COLO829 (cell line): ENCODE measurements at places on chromosomes 5 and 9.

GRCh38 chr5:120329095-120329494, 135.0 kb upstream of the PRR16 start:
- no peak for DNase-seq

DNA sequence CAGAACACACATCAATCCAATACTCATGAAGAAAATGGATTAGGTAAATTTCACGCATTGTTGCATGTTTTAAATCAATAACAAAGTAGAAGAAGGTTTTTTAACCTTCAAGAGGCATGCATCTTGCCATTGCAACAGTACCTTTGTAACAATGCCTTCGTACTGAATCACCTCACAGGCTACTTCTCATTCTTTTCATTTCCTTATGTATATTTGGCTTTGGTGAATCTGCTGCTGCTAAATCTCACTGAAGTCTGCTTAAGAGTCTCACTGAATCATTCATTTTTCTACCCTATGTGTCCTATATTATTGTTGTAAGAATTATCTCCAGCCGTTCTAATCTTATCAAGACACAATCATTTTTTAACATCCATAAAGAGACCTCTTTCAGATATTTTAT, 152.5 kb downstream of the CDH10 start:
- no peak for DNase-seq

DNA sequence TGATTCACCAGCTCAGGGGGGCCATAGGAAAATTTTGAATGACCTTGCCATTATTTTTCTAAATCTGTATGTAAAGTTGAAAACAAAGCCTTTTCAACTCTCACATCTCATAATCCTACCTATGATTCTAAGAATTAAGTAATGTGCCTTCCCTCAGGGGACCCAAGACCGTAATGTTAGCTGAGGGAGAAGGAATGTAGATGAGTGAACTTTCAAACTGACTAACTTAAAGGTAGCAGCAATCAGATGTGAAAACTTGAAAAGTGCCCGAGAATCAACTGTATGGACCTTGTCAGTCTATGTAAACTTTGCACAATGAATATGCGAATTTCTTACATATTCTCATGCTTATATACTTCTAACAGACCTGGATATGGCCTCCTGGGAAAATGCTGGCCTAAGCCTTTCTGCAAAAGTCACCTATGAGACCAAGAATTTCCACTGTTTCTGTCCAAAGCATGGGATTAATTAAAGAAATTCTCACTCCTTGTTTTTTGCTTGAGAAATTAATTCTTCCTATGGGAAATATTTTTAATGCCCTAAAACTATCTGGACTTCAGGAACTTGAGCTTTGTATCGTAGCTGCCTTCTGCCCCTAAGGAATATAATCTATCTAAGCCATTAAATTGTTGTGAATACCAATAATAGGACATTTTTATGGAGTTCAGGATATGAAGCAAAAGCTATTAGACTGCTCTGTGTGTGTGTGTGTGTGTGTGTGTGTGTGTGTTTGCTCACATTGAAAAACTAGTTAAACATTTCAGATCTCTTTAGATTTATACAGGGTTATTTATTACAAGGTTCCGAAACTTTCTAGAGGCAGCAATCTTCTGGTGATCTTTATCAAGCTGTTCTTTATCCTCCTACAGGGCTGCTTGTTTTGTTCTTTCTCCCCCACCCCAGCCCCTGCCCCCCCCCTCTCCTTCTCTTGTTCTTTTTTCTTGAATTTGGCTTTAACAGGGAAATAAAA, 169.1 kb upstream of the CLINT1 start:
- DNase-seq, result no peak

GRCh38 chr9:136508729-136509500, 26.1 kb upstream of the SEC16A start:
- DNase-seq, result no peak

DNA sequence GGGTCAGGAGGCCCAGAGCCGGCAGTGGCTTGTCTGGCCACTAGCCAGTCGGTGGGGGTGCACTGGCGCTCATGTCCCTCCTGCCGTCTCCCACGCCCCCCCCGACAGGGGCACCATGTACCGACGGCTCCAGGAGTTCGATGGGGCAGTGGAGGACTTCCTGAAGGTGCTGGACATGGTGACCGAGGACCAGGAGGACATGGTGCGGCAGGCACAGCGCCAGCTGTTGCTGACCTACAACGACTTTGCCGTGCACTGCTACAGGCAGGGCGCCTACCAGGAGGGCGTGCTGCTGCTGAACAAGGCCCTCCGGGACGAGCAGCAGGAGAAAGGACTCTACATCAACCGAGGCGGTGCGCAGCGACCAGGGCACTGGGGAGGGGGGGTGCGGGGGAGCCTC, 8.1 kb downstream of the TTC16 start:
- no peak for DNase-seq

DNA sequence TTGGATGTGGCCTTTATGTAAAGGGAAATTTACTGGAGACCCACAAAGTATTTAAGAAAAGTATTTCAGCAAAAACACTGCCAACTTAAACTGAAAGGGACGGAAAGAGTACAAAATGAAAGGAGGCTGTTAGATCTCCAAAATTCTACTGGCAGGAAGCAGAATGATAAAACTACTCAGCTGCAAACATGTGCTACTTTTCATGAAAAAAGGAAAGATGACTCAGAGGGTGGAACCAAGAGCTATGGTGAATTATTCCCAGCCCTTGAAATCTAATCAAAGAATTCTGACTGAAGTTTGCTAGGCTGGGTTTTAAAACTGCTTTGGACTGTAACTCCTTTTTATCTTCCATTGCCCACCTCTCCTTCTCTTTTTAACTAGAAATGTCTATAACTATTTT, 58.6 kb upstream of the ZBED3 start:
- no peak for DNase-seq

DNA sequence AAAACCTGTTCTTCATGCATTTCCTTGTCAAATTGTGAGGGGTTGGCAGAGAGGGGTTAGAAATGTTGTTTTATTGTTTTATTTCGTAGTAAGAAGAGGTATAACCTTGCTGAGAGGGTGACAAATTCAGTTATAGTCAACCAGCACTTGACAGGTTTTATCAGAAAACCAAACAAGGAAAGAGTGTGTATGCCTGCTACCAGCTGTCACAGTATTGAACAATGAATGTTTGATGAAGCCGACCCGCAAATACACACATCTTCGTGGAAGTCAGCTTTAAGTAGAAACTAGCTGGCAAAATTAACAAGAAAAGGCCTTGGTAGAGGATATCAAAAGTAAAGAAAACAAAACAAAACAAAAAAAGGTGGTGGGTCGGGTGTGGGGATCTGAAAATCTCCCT, 214.6 kb upstream of the TLE4 start:
- DNase-seq, result no peak

DNA sequence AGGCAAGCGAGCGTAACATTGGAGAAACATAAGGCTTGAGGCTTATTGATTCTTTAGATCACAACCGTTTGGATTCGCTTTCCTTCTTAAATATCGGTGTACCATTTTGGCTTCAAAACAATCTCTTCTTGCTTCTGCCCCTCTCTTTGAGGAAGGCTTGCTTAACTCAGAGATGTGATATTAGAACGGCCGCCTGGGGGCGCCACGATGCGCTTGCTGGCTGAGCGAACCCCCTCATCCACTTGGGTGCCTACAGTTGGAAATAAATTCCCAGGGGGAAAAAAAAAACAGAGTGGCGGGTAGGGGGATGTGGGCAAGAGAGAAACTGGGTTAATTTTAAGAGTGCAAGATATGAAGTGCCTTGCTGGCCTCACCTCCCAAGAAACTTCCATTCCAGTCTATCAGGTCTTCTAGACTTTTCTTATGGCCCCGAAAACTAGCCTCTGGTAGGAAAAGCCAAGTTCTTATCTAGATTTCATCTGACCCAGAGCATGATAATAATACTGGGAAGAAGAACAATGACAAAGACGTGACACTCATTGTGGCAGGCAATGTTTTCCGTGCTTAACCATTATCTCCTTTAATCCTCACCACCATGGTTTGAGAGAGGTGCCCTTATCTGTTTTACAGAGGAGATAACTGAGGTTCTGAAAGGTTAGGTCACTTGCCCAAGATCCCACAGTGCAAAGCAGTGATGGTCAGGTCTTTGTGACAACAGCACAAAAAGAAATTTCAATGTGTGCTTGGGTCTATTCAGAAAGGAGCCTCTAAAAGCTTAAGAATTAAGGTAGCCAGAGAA, 115.8 kb downstream of the DPYSL3 start:
- DNase-seq, result no peak

DNA sequence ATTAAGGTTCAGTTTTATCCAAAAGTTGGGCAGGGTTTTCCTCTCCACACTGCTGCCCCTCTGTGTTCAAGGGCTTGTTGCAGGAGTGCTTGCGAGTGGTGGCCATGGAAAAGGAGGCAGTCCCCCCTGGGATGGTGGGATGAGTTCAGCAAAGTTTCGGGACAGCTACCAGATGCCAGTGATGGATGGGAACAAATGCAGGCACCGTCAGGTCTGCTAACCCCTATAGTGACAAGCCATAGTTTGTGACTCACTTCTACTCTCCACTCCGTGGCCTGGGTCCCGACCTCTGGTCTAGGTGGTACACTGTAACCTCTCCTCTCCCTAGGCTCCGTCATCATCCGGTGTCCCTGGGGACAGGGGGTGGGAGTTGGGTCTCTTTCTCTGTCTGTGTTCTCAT, 3.8 kb upstream of the RNF14 start:
- no peak for DNase-seq

GRCh38 chr9:123355761-123356431, at the start of gene CRB2:
Gene CRB2, plus strand, starts transcription at chr9:123356197. Its CDS starts 64 bp downstream, at chr9:123356261.
- DNase-seq, result no peak
